ENCODE measurements at places on chromosomes 3 and 15.

DNA sequence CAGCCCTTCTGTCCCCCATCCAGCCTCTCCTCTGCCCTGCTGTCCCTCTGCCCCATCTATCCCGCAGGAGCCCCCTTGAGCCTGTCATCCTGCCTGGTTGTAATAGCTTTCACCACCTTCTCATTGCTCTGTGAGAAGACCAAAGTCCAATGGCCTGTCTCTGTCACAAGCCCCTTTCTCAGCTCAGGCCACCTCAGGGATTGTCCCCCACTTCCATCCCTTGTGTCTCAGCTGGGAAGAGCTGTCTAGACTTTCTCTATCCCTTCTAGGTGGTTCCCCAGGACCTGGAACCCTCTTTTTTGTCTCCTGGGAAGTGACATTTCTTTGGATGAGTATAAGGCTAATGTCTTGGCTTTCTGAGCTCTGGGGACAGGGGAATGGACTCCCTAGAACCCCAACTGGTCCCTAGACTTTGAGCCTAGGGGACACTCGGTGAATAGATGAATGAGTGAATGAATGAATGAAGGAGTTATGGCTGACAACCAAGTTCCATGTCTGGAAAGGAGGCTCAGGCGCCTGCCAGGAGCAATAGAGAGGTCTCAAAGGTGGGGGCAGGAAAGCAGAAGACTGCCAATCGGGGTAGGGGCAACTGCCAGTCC lies 849 bp upstream of the PRKCD start:
- DNase-seq: no peak

- DNase-seq: no peak
Measured at GRCh38 chr15:51577636-51578304, 44.8 kb downstream of the DMXL2 start.

GRCh38 chr15:31296646-31297574 lies 29.7 kb upstream of the KLF13 start:
- no peak for DNase-seq

- no peak for DNase-seq
Measured at GRCh38 chr3:130601442-130601971, 84.5 kb downstream of the COL6A6 start.

- no peak for DNase-seq
Measured at GRCh38 chr3:11167590-11167989, 13.3 kb downstream of the HRH1 start.

- DNase-seq: no peak
Measured at GRCh38 chr3:82137861-82138260, 376.4 kb upstream of the GBE1 start.

- DNase-seq: no peak
Measured at GRCh38 chr15:80789796-80790195, 10.6 kb downstream of the CEMIP start.

DNA sequence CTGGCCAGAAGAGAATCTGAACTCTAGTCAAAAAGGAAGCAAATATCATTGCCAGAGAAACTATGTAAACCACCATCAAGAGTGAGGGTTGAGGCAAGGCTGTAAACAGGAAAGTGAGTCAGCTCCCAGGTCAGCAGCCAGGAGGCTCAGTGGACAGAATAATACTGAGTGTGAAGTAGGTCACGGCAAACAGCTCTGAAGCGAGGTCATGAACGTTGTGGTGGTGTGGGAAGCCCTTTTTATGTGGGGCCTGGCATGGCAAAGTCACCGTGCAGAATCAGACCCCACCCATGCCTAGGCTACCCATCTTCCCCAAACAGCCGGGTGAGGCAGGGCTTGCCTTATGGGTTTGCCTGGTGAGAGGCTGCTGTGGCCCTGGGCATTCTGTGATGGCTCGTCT lies 43.9 kb downstream of the THBS1 start:
- DNase-seq: no peak

GRCh38 chr3:124094496-124094895 lies 102.6 kb upstream of the ROPN1 start:
- DNase-seq: no peak

DNA sequence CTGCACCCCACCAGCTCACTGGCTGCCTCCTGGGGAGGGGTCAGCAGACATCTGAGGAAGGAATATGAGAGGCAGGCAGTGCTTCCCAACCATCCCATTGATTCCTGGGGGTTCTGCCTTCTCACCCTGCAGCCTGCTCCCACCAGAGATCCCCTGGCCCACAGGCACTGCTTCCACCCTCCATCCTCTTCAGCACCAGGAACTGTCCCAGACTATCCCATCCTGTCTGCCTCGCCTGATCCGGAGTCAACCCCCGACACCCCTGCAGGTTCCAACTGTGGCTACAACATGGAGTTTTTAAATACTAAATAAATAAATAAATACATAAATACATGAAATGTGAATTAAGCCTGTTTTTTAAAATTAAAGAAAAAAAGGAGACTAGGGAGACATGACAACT lies 43.6 kb downstream of the CACNA2D2 start:
- no peak for DNase-seq

- no peak for DNase-seq
Measured at GRCh38 chr3:52002748-52003147, 7.1 kb upstream of the RPL29 start.

GRCh38 chr3:186642014-186642413 lies 1.8 kb downstream of the FETUB start:
- DNase-seq: no peak

DNA sequence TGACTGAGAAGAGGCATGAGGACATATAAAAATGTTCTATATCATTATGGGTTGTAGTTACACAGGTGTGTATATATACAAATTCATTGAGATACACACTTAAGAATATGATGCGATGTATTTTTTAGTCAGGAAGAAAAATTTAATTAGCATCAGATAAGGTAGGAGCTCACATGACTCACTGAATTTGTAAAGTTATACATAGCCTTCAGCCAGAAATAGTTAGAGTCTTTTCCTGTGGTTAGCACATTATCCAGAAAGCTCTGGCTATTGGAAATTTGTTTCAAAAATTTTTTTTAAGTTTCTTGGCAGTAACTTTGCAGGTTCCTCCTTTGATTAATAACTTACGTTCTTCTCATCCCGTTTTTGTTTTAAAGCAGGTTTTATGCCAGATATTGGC lies 88.6 kb downstream of the STT3B start:
- DNase-seq: no peak

DNA sequence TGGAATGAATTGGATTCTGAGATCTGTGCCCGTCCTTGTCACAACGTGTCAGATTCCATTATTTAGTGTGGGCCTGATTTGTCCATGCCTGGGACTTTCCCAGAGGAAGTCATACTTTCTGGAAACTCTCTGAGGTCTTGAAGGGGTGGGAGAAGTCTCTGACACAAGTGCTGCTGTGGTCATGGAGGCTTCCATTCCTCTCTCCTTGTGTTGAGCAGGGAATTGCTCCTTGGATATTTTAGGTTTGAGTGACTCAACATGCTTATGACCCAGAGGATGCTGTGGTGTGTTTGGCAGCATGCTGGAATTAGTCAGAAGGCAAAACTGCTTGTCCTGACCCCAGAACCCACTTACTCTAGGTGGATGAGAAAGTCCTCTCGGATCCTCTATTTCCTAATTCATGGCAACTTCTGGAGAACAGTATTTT lies 132.1 kb downstream of the LPP start:
- DNase-seq: no peak

GRCh38 chr3:112375117-112375516 lies 42.2 kb downstream of the CD200 start:
- no peak for DNase-seq

- peak; percentile 30 for DNase-seq
Measured at GRCh38 chr3:33277193-33277882, at the start of gene FBXL2. TSS of gene FBXL2 (plus strand) at chr3:33277442. CDS start at chr3:33277513, 71 bp downstream.

GRCh38 chr3:134060561-134061385 lies 31.0 kb upstream of the SLCO2A1 start:
- no peak for DNase-seq

DNA sequence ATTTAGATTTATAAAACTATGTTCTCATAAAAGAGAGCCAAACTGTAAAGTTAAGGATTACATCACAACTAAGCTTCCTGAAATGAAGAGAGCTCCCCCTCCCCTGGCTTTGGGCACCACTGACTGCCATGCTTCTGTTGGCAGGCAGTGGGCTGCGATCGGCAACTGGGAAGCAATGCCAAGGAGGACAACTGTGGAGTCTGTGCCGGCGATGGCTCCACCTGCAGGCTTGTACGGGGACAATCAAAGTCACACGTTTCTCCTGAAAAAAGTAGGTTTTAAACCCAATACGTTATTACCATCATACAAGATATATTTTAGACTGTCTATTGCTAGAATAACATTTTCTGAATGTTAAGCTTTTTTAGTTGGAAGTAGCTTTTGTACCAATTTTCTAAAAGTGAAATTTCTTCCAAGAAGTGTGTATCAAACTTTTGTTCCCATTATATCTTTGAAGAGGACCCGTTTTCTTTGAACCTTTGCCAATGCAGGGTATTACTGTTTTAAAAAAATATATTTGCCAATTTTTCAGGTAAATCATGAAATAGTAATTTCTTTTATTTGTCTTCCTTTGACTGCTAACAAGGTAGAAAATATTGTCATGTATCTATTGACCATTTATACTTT lies 184.1 kb downstream of the ADAMTSL3 start:
- no peak for DNase-seq

- DNase-seq: no peak
Measured at GRCh38 chr3:65484964-65485363, 553.8 kb downstream of the MAGI1 start.

- DNase-seq: no peak
Measured at GRCh38 chr3:194084284-194084683, 51.7 kb upstream of the HES1 start.

- DNase-seq: peak; percentile 20
Measured at GRCh38 chr15:59622289-59622688, 10.7 kb downstream of the GCNT3 start.

DNA sequence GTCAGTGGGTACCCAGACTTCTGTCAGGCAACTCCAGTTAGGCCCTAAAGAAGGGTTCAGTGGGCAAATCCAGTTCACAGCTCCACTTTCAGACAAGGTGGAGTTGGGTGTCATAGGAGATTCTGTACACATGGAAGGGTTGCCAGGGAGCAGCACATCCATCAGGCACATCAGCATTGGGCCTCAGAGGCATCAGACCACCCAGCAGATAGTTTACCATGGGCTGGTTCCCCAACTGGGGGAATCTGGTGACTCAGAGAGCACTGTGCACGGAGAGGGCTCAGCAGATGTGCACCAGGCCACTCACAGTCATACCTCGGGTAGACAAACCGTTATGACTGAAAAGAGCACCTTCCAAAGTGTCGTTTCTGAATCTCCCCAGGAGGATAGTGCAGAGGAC lies 27.2 kb downstream of the SYNM start:
- DNase-seq: no peak

DNA sequence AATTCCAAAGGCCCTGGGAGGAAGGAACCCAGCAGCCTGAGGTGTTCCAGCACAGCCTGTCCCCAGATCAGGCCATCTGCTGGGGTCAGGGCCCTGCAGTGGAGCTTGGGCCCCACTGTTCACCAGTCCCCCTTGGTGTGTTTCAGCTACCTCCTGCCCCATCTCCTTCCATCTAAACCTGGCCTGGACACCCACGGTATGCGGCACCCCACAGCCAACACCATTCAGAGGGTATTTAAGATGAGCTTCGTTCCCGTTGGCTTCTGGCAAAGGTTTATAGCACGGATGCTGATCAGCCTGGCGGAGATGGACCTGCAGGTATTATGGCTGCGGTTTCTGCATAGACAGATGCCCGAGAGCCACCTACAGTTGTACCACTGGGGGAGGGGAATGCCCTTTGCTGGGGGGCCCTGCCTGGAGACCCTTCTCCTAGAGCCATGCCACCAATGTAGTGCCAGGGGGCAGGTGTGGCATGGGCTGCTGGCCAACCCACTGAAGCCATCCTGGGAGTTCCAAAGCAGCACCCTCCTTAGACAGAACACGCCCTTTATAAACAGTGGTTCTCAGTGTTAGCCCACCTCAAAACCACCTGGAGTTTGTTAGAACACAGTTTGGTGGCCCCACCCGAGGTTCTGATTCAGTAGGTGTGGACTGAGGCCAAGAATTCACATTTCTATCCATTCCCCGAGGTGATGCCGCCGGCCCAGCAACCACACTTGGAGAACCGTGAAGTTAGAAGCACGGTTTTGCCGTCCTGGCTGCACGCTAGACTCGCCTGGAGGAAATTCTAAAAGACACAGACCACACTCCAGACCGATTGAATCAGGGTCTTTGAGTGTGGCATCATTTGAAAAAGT lies 126.9 kb downstream of the LRRK1 start:
- peak; percentile 1 for DNase-seq

- DNase-seq: no peak
Measured at GRCh38 chr3:132659000-132659364, 627 bp downstream of the ACAD11 start.

DNA sequence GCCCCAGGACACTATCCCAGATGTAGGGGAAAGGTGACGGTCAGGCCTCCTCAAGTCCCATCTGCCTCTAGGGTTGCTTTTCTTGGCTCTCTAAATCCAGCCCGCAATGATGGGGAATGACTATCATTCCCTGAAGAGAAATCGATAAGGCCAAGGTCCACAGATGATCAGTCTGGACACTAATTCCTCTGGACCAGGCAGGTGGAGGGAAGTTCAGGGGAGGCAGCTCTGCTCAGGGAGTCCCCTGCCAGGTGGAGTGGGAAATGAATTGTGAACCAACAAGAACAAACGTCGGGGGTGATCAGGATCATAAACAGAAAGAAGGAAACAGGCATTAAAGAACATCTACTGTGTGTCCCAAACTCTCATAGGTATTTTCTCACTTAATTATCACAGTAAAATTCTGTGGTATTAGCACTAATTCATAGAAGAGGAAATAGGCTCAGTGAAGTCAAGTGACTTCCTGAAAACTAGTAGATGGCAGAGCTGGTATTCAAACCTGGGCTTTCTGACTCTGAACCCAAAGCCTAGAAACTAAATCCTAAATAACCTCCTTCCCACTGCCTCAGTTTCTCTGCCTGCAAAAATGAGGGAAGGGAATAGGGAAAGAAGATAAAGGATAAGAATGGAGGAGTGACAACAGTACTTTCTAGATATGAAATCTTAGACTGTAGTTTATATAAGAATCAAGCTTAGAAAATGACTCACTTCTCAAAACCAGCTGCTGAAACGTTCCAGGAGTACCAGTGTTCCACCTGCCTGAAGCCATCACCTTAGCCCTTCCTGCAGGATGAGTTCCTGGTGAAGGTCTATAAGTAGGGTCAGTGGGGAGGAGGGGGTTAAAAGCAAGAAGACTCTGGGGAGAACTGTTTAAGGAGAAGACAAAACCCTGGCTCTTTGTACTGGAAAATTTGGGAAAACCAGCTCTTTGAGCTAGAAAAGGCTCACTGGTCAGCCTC lies 7.5 kb downstream of the BMF start:
- no peak for DNase-seq

DNA sequence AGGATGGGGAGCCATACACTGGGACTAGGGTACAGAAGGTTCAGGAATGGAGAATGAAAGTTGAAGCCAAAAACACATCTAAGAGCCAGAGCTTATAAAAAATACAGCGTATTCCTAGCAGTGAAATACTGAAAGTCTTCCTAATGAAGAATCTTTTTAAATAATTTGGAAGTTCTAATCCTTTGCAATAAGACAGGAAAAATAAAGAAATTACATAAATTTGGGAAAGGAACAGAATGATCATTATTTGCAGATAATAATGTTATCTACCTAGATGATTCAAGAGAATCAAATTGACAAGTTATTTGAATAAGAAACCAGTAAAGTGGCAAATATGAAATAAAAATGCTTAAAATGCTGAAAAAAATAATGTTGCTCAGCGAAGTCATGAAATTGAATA lies 32.3 kb upstream of the NR2F2 start:
- DNase-seq: no peak

- DNase-seq: no peak
Measured at GRCh38 chr3:134563601-134564000, 77.7 kb downstream of the CEP63 start.
